Stimulated activated CD4-positive, alpha-beta T cell treated with anti-CD3 and anti-CD28 coated beads, Interleukin-1b, Interleukin-23, amount 100 ng/mL, for 4 hours (primary cell): ENCODE measurements at places on chromosomes 12 and 14.
A peak's percentile ranks its signal among the peaks of the same experiment; 100 is the strongest.

GRCh38 chr14:101878211-101878821 lies 86.1 kb upstream of the DYNC1H1 start:
- no peak for DNase-seq

- DNase-seq, result no peak
Measured at GRCh38 chr12:79858518-79858917, 76.4 kb downstream of the PPP1R12A start.

DNA sequence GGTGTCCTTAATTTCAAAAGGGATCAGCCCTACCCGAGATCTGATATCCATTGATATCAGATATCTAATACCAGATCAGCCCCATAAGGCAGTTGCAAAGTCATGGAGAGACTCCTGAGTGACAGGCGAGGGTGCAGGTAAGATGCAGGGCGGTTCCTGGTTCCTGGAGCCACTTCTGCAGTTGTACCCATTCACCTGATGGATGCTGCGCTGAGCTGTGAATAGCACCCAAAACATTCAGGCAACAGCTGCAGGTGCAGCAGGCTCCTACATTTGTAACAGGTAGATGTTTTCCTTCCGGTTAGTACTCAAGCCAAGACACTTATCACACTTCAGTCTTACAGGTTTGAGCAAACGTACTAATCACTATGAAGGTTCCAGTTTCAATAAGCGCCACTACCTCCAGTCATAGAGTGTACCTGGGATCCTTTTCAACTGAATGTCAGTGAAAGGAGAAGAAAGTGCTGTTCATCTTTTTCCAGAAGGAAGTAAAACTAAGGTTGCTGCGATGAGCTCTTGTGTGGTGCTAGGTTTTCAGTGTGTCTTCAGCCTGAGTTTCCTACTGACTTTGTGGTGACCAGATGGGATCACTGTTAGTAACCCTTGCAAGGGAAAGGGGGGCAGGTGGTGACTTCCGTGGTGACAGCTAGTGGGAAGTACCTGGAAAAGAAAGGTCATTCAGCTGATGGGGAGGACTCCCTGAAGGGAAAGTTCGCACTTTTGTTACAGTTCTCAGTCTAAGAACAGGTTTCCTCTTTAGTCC lies 1.9 kb downstream of the ATP6V0A2 start:
- DNase-seq, result no peak

DNA sequence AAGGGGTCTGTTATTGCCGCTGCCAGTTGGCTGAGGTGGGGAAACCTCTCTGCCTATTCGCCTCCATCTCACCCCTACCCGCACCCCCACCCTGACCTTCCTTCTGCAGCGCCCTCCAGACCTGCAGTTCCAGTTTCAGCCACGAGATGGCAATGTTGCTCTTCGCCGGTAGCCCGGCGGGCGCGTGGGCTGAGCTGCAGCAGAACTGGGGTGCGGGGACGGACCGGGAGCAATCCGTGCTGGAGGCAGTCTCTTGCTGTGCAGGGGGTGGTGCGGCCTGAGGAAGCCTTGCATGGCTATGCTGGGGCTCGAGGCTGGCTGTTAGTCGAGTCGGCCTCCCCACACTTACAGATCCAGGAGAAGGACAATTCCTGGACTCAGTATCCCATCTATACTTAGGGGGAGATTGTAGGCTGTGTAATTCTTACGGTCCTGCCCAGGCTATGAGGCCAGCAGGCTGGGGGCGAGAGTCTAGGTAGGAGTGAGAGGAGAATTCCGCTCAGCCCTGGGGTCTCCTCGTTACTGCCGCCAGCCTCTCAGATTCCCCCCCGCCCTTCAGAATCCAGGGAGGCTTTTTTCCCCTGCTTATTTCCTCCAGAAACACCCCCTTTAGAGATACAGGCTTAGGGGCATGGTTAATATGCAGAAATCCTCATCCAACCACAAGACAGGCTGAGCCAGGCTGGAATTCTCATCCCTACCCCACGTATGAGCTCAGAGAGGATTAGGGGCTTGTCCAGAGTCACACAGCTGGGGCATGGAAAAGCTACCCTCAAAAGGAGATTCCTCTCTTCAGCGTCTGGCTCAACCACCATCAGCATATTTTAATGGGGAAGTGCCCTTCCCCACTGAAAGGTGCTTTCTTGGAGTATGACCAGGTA lies 118.2 kb downstream of the AACS start:
- DNase-seq, result peak; percentile 79

DNA sequence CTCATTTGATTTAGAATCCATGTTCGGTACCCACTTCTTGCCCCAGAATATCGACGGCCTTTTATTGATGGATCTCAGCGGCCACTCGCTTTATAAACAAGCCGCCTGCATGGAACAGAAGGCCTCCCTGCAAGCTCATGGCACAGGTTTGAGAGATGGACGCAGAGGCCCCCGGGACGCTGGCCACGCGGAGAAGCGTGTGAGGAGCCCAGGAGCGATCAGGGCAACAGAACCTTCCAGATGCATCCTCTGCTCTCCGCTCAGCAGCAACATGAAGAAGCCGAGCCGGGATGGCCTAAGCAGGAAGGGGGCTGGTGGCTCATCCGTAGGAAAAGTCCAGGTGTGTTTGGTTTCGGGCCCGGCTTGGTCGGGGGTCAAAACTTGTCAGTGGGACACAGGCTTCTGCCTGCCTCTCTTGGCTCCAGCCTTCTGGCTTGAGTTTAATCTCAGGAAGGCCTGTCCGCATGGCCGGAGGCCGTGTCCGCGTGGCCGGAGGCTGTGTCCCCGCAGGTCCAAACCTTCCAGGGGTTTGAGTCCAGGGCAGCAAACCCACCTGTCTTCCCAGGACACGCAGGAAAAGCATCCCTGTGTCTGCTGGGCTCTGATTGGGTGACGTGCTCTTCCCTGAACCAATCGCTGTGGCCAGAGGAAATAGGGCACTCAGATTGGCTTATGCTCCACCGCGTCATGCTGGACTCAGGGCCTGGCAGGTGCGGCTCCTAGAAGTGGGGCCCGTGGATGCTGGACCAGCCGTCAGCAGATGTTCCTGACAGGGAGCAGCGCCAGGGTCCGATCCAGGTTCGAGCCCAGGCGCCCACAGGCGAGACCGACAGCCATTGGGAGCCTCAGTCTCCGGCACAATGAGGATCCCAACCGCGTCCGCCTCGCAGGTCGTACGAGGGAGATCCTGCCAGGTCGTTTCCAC lies 65.0 kb downstream of the GALNT9 start:
- no peak for DNase-seq

- DNase-seq, result no peak
Measured at GRCh38 chr12:47739979-47740378, 14.7 kb upstream of the ENDOU start.
